Gastroesophageal sphincter (tissue), 4 donors: ENCODE measurements at places on chromosomes 3 and 15. TPM values are rescaled to one million over a fixed set of nuclear protein-coding genes. Genes with fewer than 3 reads are reported as not detected.
A peak's percentile ranks its signal among the peaks of the same experiment; 100 is the strongest.

The CLDN1 gene
- total RNA-seq, result 5.3 TPM

The TXNRD3 gene
- 24.7 TPM for total RNA-seq

DNA sequence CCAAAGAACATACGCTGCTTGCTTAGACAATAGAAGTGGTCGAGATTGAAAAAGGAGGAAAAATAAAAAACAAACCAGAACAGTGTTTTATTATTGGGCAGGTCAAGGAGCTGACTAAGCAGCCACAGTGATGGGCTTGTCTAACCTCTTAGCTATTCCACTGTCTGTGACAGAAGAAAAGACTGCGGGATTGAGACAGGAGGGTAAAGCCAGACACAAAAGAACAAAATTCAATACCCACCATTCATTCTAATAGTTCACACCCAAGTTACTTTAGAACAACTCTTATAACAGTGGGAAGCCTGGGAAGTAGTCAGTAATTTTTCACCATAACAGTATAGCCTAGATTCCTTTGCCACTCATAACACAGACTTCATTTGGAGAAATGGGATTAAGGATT lies 435.4 kb downstream of the MFSD1 start:
- no peak for ATAC-seq

DNA sequence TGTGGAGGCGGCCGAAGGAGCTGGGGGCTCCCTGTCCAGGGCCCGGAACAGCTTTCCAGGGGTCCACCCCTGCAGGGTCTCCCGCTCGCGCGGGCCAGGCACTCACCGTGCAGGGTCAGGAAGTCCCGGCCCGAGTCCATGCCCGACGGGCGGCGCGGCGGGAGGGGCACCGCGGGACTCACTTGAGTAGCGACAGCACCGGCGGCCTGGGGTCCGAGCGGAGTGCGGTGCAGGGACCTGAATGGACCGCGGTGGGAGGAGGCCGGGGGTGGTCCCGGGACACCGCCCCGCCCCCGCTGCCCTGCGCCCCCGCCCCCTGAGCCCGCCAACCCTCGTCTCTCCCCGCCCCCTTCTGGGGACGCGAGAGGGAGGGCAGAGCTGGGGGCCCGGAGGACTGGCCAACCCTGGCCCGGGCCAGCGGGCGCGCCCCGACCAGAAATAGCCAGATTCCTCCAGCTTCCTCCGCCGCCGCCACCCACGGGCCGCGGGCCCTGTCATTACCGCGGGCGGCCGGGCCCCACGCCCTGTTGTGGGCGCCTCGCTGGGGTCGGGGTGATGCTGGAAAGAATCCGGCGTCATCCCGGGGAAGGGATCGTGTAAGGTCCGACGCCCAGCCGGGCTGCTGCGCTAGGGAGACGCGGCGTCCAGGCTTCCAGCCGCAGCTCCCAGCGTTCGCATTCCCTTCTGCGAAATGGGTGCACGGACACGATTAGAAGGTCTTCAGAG lies at the start of gene PLCD1:
Gene PLCD1, minus strand, starts transcription at position 243 of the 726 bp plus-strand sequence. Its CDS starts 103 bp downstream, at position 140.
- peak; percentile 60 for ATAC-seq

- no peak for ATAC-seq
Measured at GRCh38 chr3:127041264-127041820, 58.4 kb downstream of the PLXNA1 start.

DNA sequence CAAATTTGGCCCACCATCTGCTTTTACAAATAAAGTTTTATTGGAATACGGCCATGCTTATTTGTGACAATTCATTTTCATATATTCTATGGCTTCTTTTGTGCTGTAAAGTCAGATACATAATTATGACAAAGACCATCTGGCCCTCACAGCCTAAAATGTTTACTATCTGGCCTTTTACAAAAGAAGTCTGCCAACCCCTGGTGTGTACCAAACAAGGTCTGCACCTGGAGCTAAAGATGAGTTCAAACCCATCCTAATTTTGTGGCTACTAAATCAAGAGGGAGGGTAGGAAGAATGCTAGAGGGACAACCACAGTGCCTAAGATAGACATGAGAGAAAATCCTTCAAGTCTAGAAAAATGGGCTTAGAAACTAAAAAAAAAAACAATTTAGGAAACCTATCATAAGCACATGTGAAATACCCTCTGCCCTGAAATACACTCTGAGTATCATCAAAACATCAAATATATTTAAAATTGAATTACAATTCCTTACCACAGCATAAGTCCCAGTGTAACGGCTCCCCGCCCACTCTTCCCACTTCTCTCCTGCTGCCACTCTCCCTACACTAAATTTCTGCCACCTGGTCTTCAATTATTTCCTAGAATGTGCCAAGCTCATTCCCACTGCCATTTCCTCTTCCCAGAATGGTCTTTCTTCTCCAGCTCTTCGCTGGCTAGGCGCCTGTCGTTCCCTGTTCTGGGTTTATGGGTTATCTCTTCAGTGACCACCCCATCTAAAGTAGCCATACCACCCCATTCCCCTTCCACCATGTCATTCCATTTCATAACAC lies 950.7 kb upstream of the CFAP20DC start:
- ATAC-seq, result no peak

GRCh38 chr3:69367586-69367985 lies 18.3 kb downstream of the FRMD4B start:
- ATAC-seq, result no peak

DNA sequence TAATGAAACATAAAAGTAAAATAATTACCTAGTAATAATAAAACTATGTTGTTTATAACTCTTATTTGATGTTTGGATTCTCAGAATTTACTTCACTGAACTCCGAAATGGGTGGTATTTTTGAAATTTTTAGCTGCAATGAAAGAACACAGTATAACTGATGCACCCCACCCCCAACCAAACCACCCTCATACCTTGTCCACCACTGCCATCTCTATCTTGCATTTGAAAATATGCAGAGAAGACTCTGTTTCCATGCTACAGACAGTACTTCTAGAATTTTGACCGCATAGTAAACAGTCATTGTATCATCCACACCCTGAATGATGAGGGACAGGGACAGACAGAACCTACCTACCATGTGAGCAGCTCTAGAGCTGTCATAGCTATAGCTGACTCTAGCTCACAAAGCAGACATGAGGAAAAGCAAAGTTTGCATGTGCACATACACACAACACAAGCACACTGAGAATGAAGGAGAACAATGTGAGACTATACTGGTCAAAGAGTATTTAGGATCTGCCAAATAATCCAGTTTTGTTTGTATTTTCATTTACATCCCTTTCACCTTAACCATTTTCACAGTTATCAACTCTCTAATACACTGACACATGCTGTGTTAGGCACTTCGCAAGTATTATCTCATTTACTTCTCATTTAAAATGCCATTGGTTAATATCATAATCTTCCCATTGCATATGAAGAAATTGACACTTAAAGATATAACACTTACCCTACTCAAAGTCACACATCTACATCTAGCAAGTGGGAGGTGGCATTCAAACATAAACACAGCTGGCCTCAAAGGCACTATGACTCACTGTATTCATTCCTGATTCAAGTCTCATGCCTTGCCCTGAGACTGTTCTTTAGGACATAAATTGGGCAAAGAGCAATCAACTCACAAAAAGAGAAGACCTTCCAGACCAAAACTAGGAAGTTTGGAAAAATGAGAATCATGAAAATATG lies 1014.7 kb upstream of the CFAP20DC start:
- no peak for ATAC-seq

- no peak for ATAC-seq
Measured at GRCh38 chr15:54987881-54988280, 208.9 kb downstream of the RSL24D1 start.

GRCh38 chr15:56950979-56951378 lies 32.5 kb downstream of the TCF12 start:
- ATAC-seq, result no peak

DNA sequence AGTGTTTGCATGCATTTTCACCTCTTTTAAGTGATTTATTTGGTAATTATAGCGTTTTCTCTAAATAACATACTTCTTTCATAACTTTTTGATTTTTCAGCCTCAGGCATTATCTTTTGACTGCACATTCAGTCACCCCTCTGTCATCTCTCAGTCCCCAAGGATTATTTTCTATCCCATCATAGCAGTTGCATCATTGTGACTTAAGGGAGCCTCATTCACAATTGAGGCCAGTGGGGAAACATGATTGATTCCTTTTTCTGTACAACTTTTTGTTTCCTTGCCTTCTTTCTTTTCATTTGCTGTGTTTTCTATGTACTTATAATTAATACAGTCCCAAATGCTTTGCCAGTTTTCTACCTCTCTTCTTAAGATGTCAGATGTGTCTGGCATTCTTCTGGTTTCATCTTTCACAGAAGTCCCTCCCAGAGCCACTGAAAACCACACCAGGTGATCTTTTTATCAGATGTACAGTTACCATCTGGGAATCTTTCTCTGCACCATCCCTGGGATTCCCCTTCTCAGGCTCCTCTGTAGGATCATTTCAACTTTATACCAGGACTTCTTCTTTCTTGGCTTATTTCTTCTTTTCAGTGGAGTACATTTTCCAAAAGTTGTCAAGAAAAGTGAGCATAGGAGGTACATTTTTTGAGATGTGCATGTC lies 151.4 kb downstream of the RAP2B start:
- ATAC-seq, result no peak

GRCh38 chr3:124800511-124801258 lies 70.4 kb downstream of the UMPS start:
- ATAC-seq, result no peak

DNA sequence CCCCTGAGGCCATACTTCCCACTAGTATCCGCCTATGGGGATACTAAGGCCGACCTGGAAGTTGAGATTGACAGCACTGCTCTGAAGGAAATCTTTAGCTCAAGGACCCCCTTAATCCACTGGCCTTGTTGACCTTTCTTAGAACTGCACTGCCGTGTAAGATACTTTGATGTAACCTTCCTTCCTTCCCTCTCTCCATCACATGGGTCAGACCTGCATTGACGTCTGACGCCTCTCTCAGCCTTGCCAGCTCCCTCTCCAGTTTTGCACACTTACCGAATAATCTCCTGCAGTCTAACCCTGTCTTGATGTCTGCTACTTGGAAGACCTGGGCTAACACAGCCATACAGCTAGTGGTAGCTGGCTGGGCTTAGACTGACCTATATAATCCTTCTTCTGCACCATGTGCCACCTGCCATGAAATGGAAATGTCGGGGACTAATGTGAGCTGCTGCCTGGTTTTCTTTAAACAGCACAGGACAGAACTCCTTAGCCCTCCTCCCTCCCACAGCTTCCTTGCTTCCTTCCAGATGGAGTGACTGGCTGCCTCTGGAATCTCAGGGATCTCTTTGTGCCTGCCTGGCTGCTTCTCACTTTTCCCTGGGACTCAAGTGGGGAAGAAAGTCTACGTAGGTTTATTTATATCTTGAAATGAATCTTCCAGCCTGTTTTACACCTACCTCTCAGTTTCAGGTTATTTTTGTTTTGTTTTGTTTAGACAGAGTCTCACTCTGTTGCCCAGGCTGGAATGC lies 39.2 kb upstream of the HERC1 start:
- ATAC-seq, result no peak

DNA sequence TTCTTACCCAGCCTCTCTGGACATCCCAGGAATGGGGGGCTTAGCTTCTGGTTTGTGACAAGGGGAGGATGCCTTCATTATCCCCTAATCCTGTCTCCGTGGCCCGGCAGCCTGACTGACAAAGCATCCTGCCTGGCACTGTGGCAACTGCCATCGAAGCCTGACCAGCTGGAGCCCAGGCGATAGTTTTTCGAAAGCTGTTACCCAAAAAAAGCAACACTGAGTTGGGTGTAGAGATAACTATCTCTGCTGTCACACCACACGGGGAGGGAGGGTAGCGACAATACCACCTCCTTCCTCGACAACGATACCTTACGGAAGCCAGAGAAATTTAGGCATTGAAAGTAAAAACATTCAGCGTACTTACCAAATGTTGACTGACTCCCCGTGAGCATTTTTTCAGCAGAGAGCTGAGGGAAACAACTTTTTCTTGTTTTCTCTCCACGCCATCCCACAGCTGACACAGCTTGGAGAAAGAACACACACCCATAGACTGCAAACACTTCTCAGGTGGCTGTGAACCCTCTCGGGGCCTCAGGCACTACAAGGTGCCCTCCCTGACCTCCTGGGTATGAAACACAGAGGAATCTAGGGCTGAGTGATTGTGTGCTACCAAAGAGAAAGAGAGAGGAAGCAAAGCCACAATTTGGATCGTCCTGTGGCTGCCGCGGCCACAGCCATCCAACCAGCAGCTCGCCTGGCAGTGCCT lies 361.9 kb upstream of the ICE2 start:
- ATAC-seq, result no peak

DNA sequence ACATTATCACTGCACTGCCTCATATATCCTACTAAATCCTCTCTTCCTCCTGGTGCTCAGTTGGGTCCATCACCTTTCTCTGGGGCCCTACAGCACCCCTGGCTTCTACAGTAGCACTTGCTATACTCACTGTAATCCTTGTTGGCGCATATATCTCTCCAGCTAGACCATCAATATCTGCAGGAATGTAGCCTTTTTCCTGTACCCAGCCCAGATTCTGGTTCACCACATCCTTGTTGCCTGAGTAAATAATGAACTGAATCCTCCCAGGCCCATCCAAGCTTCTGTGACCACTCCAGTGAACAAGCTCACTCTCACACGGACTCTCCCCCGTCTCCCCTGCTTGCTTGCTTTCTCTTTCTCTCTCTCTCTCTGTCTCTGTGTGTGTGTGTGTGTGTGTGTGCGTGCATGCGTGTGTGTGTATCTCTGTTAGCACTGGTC lies 62.5 kb upstream of the LIPC start:
- no peak for ATAC-seq

GRCh38 chr3:32480604-32481003 lies 22.0 kb downstream of the CMTM6 start:
- peak; percentile 28 for ATAC-seq

DNA sequence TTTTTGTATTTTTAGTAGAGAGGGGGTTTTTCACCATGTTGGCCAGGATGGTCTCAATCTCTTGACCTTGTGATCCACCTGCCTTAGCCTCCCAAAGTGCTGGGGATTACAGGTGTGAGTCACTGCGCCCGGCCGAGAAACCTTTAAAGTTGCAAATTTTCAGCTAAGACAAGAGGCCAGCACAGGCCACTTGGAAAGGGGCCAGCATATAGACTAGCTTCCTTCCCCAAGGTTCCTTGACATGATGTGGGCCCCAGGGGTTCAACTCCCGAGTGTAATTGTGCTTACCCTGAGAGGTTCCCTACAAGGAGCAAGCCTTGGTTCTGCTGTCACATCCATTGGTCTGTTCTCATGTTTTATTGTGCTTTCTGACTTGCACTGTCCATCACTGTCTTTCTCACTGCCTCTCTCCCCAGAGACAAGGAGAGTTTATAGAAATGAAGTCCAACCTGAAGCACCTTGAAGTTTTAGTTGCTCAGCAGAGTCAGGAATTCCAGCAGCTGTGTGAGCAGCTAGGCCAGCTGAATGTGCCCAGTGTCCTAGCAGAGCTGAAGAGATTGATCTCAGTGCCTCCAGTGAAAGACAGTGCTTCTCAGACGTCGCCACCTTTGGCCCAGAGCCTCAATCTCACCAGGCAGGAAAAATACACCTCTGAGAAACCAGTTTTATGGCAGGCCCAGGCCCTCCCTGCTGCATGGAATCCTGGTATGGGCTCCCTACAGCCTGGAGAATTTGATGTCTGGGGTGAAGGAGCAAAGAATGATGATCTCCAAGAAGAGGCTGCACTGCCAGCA lies 21.1 kb downstream of the C3orf62 start:
- ATAC-seq, result no peak

GRCh38 chr3:12221663-12222062 lies 63.0 kb upstream of the TIMP4 start:
- ATAC-seq, result no peak
